ENCODE measurements at places on chromosomes 4 and X.

- no peak for DNase-seq
Measured at GRCh38 chr4:8651661-8652180, 59.2 kb downstream of the CPZ start.

DNA sequence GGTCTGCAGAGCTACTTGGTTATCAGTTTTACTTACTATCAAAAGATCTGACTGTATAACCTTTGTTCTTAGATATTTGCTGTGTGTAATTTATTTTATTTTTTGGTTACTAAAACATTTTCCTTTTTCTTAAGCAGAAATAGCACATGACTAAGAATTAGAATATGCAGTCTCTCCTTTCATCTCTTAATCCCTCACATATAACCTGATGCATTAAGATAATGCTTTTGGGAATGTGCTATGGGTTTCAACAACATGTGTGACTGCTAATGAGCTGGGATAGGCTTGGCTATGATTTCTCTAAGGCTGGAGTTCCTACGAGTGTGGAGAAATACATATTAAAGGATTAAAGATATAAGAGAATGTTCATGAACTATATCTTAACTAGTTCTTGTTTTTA is 41.5 kb downstream of the SHROOM3 start:
- DNase-seq: no peak

DNA sequence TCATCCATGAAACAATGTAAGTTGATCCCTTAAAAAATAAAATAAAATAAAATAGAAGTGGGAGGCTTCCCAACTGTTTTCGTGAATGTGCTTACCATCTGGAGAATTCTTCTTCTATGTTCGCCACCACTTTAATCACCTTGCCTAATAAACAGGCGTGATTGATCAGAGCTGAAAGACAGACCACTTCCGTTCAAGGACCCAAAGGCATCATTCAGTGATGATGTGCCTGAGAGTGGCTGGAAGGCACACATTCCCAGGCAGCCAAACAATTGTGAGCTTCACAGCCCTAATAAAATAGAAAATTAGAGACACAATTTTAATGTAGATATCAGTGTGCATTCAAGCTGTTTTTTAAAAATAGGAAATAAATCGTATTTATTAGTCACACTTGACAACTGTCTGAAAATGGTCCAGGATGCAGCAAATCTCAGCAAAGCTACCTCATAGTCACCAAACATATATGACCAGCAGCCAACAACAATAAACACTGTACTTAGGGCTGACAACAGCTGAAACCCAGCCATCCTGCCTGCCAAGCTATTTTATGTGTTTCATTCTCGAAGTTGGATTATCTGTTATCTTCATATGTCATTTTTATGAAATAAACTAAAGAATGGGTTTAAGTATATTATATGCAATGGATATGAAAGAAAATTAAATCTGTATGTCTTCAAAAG is 163.2 kb upstream of the FAM9B start:
- no peak for DNase-seq

DNA sequence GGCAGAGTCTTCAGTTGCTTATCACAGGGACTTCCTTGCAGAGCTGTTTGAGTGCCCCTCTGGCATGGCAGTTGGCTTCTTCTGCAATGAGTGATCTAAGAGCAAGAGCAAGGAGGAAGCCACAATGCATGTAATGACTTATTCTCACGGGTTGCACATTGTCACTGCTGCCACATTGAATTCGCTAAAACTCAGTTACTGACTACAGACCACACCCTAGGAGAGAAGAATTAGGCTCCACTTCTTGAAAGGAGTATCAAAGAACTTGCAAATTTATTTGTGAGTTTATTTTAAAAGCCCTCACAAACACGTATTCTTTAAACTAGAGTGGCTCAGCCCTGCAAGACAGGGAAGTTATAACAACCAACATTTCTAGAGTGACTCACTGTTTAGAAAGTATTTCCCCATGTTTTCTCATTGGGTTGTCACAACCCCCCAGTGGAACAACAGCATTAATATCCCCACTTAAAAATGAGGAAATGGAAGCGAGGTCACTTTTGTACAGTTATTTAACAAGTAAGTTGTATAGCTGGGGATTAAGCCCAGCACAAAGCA is 32.4 kb upstream of the RBPJ start:
- no peak for DNase-seq

DNA sequence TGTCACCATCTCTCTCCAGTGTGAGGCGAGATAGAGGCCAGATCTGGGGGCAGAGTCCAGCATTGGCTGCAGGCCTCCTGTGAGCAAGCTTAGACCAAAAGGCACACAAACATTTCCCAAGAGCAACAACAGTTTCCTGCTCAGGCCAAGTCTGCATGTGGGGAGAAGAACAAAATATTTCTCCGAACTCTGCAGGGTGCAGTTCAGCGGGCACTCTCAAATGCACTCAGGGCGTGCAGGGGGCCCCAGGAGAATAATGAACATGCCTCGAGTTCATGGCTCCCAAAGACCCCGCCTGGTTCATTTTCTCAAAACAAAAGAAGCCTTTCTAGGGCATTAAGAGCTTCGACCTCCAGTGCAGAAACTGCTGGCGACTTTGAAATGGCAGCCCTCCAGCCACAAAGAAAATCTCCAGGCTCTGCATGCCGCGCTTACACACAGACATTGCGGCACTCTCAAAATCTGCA is 57.8 kb upstream of the HELT start:
- no peak for DNase-seq

GRCh38 chr4:7051144-7051495 is 7.9 kb downstream of the TADA2B start:
- DNase-seq: no peak

DNA sequence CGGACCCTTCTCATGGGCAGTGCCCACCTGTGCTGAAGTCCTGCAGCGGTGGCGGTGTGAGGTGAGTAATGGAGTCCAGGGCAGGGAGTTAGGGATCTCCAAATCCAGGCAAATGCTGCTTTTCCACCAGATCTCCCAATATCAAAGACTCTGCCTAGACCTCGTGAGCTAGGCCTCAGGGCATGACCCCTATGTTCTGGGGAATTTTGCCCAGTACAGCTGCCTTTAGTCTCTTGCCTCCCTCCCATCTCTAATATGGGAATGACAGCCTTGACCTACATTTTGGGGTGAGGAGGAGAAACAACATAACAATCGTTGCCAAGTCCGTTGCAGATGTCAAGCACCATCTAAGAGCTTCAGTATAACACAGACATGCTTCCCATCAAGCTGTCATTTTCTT is 7.3 kb downstream of the PAK3 start:
- DNase-seq: no peak

GRCh38 chr4:4792466-4792865 is 67.0 kb upstream of the MSX1 start:
- DNase-seq: no peak

GRCh38 chrX:55488593-55489313 is 895 bp downstream of the USP51 start:
- DNase-seq: no peak

- DNase-seq: no peak
Measured at GRCh38 chrX:68083510-68083909, 349.8 kb downstream of the OPHN1 start.

DNA sequence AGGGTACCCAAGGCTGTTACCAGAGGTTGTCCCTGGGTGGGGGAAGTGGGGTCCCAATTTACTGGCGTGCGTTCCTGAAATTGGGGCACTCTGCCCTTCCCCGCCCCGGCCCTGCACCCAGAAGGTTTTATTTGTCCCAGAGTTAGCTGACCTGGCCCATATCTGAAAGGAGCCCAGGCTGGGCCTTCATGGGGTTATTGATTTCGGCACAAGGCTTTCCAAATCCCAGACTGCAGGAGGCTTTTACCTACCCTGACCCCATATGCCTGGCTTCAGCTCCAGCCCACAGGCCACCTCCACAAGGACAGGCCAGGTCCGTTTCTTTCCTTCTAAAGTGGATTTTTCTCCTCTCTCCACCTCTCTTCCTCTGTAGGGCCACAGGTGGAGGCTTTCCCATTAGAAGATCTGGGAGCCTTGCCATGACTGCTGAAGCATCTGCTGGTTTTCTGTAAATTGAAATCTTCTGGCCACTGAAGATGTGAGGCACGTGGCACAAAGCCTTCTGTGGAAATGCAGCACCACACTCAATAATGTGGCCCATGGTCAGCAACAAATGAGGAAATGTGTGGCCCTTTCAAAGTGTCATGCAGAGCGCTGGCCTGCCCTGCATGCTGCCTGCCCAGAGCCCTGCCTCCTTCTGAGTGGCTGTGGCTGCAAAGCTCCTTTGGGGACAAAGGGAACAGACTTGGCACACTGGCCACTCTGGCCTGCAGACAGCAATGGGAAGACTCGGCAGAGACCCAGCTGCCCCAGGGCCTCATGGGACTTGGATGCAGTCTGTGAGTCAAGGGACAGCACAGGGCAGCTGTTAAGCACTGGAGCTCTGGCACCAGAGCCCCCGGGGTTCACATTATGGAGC is 43.1 kb upstream of the MTM1 start:
- DNase-seq: no peak

- no peak for DNase-seq
Measured at GRCh38 chrX:77561372-77561771, 114.2 kb downstream of the FGF16 start.

DNA sequence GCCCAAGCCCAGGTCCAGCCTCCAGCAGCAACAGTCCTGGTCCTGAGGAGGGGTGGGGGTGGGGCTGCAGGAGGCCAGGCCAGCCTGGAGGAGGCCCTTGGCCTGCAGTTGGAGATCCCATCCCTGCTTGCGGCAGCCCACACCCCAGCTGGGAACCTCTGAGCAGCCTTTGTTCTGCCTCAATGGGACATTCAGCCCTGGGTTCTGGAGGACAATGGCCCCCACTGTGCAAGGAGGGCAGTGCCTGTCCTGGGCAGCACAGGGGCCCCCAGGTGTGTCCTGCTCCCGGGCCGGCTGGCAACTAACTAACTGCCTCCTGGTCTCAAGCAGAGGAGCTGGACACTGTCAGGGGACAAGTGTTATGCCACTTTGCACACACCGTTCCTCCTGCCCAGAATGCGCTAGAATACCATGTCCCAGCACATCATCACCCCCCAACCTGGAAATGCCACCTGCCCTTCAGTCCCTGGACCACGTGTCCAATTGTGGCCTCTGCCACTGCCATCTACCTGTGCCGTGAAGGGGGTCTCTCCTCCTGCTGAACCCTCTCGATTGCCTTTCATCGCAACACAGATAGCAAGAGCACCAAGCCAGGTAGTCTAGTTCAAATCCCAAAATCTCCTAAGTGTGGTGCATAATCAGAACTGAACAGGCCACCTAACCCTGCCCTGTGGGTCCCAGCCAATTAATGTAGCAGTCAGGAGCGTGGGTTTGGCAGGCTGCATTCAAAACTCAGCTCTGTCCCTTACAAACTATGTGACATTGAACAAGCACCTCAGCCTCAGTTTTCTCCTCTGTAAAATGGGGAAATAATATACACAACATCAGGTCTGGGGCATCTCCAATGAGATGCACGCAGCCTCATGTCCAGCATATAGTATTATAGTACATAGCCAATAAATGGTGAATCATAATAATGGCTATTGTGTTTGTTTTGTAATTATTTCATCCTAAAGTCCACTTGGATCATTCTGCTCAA is 8.8 kb downstream of the PPP2R2C start:
- DNase-seq: no peak

- DNase-seq: no peak
Measured at GRCh38 chr4:152328582-152328981, 207.3 kb downstream of the FBXW7 start.

DNA sequence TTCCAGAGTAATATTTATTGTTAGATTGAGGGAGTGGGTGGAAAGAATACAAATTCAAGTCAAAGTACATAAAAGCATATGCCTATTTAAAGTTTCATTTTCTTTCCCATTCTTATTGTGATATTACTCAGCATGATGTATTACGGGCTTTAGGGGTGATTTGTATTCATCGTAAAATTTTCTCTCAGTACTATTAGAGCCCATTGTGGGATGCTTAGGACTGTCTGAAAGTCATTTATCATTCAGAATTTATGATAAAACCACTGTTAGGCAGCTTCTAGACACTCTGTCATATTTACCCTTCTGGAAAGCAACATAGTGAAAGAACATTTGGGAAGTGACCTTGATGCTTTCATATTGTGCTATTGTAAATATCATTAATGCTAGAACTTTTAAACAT is 45.9 kb downstream of the AGA start:
- no peak for DNase-seq

DNA sequence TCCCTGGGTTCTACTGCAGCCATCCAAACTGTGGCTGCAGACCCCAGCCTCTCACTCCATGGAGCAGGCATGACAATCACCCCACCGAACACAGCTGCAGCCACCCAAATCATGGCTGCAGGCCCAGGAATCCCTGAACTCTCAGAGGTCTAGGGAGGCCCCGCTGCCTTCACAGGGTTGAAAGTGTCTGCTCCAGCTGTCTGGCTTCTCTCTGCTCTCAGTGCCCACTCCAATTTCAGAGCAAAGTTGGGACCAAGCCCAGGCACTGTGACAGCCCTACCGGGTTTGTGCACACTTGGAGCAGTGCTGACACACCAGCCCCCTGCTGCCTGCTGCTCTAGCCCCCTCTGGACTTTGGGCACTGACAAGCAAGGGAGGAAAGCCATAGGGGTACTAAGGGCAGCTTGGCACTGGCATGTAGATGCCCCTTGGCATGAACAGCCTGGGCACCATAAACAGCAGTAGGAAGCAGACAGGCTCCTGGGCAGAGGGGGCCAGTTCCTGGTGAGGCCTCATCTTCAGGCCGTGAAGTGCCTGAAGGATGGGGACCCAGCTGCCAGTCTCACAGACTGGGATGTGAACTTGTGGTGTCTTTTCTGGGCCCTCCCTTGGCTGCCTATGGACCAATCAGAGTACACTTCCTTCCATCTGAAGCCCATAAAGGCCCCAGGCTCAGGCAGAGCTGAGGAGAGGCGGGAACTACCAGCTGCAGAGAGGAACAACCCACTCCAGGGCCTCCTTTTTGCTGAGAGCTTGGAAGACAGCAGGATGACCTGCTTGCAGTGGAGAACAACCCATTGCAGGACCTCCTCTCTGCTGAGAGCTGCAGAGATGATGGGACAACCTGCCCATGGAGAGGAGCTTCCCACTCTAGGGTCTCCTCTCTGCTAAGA is 68.8 kb downstream of the TECRL start:
- DNase-seq: no peak

GRCh38 chr4:180788729-180789128 is 1454.5 kb upstream of the TENM3 start:
- no peak for DNase-seq

DNA sequence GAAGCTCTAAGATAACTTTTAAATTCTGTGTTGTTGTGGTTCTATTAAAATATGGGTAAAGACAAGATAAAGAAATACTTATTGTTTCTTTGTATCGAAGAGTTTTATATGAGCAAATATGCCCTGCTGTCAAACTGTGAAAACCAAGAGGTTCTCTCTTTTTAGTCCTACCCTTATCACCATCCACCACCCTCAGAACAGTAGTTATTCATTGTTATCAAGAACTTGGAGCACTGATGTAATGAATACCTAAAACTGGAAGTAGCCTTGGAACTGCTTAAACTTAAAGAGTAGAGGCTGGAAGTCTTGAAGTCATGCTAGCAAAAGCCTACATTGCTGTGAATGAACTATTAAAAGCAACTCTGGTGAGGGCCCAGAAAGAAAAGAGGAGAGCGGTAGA is 9.2 kb downstream of the PIR start:
- DNase-seq: no peak

GRCh38 chr4:148044912-148045352 is 313.0 kb downstream of the ARHGAP10 start:
- no peak for DNase-seq

All from stimulated activated CD8-positive, alpha-beta memory T cell treated with anti-CD3 and anti-CD28 coated beads, Interleukin-15, amount 100 ng/mL, for 24 hours (primary cell).